ENCODE measurements at places on chromosomes 7 and 10. TPM values are rescaled to one million over a fixed set of nuclear protein-coding genes. Genes with fewer than 3 reads are reported as not detected.

Gene NPVF
- not detected for polyA plus RNA-seq

DNA sequence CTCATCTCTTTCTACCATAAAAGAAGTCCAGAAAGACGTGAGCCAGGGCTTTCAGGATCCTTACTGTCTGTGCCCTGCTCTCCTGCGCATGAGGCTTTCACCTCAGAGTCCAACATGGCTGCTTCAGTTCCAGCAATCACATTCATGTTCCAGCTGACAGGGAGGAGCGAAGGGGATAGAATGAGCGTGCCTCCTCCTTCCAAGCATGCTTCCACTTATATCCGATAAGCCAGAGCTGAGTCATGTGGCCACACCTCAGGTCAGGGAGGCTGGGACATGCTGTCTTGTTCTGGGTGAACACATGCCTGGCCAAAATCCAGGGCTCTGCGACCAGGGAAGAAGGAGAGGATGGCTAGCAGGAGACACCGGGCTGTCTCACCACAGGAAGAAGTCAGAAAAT is 248.2 kb downstream of the SKAP2 start:
- no peak for DNase-seq

- DNase-seq, result peak; percentile 43
Observed at GRCh38 chr7:81447351-81447952, 322.4 kb downstream of the HGF start.

DNA sequence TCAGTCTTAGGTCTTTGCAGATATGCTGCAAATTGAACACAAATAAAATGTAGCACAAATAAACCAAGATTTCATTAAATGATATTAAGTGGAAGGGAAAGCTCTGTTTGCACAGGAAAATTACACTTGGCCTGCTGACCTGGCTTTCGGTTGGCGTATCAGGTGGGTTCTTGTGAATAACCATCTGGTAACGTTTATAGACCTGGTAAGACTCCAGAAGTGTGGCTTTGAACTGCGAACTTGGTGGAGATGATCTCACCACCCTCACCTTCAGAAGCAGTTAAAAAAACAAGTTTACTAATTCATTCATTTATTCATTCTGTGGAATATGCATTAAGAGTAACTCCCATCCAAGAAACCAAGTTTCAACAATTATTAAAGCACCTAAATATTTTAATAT is 28.1 kb downstream of the ATE1 start:
- no peak for DNase-seq

Gene TMEM229A
- 1.9 TPM for polyA plus RNA-seq

DNA sequence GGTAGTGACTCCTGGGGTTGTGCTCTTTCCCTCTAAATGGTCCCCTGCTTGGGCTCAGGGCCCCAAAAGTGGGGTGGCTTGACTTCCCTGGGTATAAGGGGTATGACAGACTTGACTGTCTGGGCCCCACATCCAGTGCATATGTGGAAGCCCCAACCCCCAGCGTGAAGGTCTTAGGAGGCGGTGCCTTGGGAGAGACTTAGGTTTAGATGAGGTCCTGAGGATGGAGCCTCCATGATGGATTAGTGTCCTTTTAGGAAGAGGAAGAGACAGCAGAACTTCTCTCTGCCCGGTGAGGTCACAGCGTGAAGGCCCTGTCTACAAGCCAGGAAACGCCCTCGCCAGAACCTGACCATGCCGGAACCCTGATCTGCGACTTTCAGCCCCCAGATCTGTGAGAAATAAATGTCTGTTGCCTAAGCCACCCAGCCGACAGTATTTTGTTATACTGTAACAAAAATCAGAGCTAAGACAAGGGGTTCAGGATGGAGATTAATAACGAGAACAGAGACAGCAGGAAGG is 23.8 kb downstream of the PODXL start:
- DNase-seq, result no peak

Gene SPDYE11
- polyA plus RNA-seq, result not detected

DNA sequence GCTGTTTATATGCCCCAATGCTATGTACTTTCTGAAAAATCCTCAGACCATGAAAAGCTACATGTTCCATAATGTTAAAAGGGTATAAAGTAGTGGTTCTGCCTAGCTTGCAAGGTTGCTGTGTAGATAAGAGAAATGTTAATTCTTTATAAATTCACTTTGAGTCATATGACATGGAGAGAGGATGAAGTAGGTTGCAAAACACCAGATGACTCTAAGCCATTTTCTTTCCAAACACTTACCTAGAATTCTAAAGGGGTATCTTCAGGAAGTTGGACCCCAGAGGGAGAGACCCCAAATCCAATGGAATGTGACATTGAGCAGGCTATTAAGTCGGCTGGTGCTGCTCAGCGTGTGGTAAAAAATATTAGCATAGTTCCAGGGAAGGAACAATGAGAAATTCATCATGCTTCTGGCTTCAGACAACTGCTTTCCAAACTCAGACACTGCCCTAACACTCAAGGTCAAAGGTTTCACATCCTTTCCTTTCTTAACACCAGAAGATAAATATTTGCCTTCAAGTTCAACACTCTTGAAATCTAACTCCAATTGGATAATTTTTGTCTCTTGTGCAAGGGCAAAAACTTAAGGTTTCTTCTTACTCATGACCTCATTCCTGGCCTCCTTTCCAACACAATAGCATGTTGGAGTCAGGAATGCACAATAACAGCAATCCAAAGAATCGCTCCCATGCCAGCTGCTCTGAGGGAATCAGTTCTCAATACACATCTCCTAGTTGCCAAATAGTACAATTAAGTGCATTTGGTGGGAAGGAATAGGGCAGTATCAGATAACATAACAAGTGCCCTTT is 100.7 kb upstream of the AFAP1L2 start:
- DNase-seq, result no peak

Gene C10orf62
- polyA plus RNA-seq, result not detected

Gene GNG11
- 6.1 TPM for polyA plus RNA-seq

Gene SPDYE9
- not detected for polyA plus RNA-seq

GRCh38 chr7:73704640-73705550 is 14.6 kb downstream of the STX1A start:
- peak; percentile 65 for DNase-seq

DNA sequence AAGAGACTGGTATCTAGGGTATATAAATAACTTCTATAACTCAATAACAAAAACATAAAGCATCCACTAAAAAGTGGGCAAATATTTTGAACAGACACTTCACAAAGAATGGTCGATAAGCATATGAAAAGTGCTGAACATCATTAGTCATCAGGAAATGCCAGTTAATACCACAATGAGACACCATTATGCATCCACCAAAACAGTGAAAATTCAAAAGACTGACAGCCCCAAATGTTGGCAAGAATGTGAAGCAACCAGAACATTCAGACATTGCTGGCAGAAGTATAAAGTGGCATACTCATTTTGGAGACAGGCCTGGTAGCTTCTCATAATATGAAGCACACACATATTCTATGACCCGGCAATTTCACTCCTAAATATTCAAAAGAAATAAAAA is 26.5 kb upstream of the GSAP start:
- DNase-seq, result no peak

GRCh38 chr7:125668321-125668993 is 738.8 kb upstream of the POT1 start:
- DNase-seq, result no peak

- DNase-seq, result peak; percentile 98
Observed at GRCh38 chr10:94362360-94363250, at the start of gene NOC3L. TSS of gene NOC3L (minus strand) at chr10:94362939. CDS start at chr10:94362838, 101 bp downstream.

GRCh38 chr7:85456254-85456653 is 269.4 kb upstream of the SEMA3D start:
- no peak for DNase-seq

GRCh38 chr10:92573091-92573797 is 649 bp downstream of the IDE start:
- DNase-seq, result peak; percentile 50

DNA sequence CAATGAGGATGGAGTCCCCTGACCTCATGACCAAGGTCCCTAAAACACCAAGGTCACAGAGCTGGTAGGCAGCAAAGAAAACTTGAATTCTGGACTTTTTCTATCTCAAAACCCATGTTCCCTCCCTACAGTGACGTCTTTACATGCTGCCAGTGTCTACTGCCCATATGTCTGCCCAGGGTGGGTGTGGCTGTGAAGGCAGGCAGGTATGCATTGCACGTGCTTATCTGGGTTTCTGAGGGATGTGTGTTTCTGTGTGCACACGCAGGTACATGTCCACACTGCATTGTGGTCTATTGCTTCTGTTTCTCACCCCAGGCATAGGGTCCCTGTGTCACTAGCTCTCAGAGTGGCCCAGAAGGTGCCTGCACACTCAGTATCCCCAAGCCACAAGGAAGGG is 13.5 kb downstream of the ATP6V1F start:
- DNase-seq, result no peak

Gene C7orf57
- polyA plus RNA-seq, result not detected

Gene FAM185A
- polyA plus RNA-seq, result 4.0 TPM

DNA sequence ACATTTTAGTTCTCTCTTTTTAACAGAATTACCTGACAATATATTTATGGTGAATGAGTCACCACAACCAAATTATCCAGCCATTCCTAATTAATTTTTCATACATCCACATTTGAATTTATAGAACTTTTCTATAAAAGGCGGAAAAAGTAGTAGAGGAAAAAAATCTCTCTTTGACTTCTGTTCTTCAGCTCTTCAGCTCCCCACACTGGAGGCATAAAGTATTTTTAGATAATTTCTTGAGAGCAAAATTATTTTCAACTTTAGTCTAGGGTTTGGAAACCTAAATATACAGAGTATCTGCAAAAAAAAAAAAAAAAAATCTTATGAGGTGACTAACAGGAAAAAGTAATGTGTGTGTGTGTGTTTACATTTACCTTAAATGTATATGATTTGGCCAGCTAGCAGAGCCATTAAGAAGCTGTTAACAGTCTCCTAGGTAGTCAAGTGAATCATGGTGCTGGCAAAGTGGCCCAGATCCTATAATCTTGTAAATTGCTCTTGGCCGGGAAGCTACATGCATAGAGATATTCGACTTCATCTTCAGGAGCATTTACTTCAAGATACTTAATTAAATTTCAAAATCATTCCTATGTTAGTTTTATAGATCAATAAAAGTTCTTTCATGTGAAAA is 383.1 kb upstream of the STEAP1 start:
- DNase-seq, result no peak

DNA sequence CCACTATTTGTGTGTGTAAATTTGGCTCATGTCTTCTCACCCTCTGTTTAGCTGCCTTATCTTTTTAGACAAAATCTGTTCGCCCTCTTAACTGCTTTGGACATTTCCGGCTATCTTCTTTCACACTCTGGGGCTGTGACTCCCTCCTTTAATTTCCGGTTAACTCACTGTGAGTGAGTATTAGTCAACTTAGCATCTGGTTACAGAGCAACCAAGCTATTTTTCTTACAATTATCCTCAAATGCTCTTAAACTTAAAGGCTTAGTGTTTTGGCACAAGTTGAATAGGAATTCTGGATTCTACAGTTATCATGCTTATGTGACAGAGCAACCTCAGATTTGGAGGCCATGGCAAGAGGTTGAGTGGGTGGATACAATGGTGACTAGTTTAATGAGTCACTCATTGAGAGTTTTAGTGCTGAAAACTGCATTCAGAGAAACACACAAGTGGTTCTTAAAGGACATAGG is 177.6 kb upstream of the SEMA3A start:
- no peak for DNase-seq

GRCh38 chr7:77439572-77439971 is 23.4 kb upstream of the GSAP start:
- DNase-seq, result no peak

GRCh38 chr10:68151453-68151852 is 42.2 kb downstream of the MYPN start:
- DNase-seq, result no peak

Gene ACSM6
- polyA plus RNA-seq, result not detected

DNA sequence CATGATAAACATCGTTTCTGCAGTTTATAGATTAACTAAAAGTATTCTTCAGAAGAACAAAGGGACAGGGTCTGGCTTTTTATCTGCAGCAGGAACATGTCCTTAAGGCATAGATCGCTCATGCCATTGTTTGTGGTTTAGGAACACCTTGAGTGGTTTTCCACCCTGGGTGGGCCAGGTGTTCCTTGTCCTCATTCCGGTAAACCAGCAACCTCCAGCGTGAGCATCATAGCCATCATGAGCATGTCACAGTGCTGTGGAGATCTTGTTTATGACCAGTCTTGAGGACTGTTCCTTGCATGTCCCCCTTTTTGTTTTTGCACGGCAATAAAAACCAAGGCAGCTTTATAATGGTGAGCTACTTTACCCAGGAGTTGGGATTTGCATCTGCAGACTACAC is 33.9 kb downstream of the STOX1 start:
- no peak for DNase-seq

DNA sequence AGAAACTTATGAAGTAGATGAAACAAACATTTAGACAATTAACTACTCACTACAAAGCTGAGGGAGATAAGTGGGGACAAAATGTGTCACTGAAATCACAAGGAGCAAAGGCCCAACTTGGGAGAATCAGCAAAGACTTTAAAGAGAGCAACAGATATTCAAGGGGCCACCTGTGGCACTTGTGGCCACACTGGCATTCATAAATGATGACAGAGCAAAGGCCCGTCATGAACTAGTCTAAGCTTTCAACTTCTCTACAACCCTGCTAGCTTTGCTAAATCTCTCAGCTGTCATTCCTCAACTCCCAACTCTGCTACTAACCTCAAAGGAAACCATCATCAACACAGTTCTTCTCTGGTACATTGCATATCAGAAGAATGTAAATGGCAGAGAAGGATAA is 178.4 kb downstream of the CPEB3 start:
- DNase-seq, result no peak

- no peak for DNase-seq
Observed at GRCh38 chr10:29186221-29186620, 102.6 kb upstream of the LYZL1 start.

- no peak for DNase-seq
Observed at GRCh38 chr10:1520909-1521565, 216.3 kb downstream of the ADARB2 start.

Gene TMEM196
- 0.27 TPM for polyA plus RNA-seq

Gene MYL7
- polyA plus RNA-seq, result not detected

Gene HOXA4
- polyA plus RNA-seq, result 1.1 TPM

- DNase-seq, result no peak
Observed at GRCh38 chr7:34718867-34719266, 60.8 kb downstream of the NPSR1 start.

DNA sequence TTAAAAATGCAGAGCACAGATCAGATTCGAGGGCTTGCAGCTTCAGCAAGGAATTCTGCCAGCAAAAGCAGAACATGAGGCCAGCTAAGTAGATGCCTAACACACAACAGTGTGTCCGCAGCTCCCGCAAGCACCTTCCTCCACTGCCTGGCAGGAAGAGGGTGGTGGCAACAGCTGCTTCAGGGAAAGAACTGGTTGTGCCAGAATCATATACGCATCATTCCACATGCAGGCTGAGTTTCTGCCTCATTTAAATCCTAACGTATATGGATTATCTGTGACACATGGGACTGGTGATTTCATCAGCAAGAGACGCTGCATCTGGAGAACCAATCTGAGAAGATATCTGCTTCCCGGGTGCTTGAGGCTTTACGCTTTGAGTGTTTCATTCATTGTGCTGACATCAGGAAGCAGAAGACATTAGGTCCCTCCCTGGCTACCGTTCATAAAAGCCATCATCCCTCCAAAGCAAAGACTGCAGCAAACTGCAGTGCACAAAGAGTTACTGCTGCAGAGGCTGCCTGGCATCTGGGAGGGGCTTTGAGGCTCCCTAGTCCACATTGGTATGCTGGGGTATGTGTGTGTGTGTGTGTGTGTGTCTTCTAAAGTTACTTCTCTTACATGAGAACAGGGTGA is 78.8 kb downstream of the FAM13C start:
- peak; percentile 73 for DNase-seq

Measured in brain (organoid and tissue), 16 donors.